ENCODE measurements at places on chromosomes 13 and 19.

- DNase-seq, result no peak
Measured at GRCh38 chr19:13742756-13743155, 21.6 kb upstream of the MRI1 start.

DNA sequence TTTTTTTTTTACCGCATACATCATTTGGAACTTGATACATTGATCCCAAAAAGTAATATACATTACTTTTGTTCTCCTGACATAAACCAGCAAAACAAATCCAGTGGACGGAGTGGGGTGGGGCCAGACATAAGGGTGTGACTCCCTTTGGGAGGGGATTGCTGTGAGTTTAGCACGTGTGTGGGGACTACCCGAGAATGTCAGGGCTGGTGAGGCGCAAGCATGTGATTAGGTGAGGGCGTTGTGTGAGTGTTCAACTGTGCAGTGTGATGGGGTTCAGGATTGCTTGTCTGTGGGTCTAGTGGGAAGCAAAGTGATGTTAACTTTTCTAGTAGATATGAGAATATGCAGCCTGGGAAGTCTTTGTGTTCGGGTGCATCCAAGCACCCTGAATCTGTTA lies 468.0 kb downstream of the TSHZ3 start:
- no peak for DNase-seq

DNA sequence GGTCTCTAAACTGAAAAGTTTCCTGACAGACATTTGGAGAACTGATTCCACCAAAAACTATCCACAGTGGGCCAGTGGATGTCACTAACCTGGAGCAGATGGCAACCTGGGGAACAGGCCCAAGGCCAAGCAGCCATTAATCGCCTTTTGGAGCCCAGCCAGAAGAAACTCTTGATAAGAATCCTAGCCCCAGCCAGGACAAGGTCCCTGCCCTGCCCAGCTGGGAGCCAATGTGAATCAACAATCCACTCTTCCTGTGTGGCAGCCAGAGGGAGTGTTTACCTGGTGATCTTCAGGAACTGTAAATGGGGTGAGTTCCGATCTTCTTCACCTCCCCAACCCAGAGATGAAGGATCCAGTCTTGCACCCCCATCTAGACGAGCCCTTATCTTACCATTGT lies 14.5 kb upstream of the IGSF23 start:
- no peak for DNase-seq

GRCh38 chr13:68173111-68173510 lies 943.0 kb upstream of the PCDH9 start:
- DNase-seq, result no peak

DNA sequence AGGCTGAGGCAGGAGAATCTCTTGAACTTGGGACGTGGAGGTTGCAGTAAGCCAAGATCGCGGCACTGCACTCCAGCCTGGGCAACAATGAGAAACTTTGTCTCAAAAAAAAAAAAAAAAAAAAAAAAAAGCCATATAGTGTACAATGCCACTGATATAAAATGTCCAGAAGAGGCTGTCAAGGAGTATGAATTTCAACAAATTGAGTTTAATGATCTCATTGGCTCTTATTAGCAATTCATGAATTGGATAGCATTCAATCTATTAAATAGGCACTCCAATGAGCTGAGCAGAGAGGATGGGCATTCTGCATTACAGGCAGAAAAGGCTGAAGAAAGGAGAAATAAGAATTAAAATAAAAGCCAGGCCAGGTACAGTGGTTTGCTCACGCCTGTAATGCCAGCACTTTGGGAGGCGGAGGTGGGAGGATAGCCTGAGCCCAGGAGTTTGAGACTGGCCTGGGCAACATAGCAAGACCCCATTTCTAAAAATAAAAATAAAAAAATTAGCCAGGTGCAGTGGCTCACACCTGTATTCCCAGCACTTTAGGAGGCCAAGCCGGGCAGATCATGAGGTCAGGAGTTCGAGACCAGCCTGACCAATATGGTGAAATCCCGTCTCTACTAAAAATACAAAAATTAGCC lies 757 bp upstream of the LMNB2 start:
- no peak for DNase-seq

DNA sequence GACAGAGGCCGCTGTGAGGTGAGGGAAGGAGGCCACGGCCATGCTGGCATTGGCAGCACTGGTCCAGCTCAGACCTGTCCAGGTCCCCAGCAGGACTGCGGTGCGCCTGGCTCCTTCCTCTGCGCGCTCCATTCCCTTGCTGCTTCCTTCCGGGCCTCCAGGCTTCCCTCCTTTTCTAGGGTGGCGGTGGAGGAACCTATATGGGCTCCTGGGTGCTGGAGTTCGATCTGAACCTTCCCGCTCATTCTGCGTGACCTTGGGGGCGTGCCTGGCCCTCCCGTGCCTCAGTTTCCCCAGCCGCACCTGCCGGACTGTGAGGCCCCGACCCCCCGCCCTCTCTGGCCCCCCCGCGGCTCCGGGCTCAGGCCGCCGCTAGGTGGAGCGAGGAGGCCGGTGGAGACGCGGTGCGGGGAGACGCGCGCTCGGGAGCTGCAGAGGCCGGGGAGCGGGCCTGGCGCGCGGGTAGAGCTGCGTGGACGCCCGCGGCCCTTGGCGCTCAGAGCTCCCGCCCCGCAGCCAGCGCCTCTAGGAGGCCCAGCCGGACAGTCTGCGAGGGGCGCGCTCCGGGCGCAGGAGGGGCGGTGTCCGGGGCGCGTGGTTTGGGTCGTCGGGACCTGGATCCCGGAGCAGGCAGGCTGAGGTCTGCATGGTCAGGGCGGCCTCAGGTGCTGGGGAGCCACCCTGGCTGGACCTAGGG lies 29.9 kb downstream of the EFNA2 start:
- no peak for DNase-seq

DNA sequence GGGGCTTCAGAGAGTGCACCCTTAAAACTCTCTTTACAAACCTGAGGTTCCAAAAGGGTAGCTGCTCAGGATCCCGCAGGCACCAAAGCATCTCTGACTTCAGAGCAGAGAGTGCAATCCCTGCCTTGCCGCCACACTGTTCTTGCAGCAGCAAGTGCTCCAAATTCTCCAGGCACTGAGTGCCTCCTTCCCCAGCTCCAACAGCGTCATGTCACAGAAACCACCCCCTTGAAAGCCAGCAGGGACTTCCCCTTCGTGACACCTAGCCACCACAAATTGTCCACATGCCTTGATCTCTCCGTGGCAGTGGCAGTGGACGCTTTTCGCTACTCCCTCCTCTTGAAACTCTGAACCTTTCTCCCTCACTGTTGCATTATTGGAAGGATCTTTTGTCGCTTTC lies 39.9 kb downstream of the MBNL2 start:
- DNase-seq, result no peak

- no peak for DNase-seq
Measured at GRCh38 chr13:45863709-45864590, 12.4 kb upstream of the SIAH3 start.

- no peak for DNase-seq
Measured at GRCh38 chr19:1237027-1237659, 662 bp downstream of the CBARP start.

DNA sequence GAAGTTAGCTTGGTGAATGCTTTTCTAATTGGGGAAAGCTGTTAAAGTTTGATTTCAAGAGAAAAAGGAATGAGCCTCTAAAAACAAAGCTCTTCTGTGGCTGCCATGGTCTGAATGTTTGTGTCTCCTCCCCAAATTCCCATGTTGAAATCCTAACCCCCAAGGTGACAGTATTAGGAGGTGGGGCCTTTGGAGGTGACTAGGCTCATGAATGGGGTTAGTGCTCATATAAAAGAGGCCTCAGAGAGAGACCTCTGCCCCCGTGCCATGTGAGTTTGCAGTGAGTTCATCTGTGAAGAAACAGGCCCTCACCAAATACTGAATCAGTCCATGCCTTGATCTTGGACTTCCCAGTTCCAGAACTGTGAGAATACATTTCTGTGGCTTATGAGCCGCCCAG lies 56.5 kb downstream of the ARHGEF7 start:
- DNase-seq, result no peak

DNA sequence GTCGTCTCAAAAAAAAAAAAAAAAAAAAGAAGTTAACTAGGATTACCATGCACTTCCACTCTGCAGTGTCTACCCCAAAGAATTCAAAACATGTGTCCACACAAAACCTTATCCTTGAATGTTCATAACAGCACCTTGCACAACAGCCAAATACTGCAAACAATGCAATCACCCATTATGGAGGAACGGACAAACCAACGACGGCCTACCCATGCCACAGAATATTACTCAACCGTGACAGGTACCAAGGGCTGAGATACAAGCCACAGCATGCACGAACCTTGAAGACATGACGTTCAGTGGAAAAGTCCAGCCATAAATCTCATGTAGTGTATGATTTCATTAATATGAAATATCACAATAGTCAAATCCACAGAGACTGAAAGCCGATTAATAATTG lies 3.0 kb upstream of the SHISA7 start:
- no peak for DNase-seq

- no peak for DNase-seq
Measured at GRCh38 chr19:54517483-54517882, 14.9 kb downstream of the LAIR2 start.

- DNase-seq, result no peak
Measured at GRCh38 chr13:23613596-23613995, 43.4 kb downstream of the TNFRSF19 start.

GRCh38 chr13:29782798-29783197 lies 67.6 kb downstream of the UBL3 start:
- no peak for DNase-seq

DNA sequence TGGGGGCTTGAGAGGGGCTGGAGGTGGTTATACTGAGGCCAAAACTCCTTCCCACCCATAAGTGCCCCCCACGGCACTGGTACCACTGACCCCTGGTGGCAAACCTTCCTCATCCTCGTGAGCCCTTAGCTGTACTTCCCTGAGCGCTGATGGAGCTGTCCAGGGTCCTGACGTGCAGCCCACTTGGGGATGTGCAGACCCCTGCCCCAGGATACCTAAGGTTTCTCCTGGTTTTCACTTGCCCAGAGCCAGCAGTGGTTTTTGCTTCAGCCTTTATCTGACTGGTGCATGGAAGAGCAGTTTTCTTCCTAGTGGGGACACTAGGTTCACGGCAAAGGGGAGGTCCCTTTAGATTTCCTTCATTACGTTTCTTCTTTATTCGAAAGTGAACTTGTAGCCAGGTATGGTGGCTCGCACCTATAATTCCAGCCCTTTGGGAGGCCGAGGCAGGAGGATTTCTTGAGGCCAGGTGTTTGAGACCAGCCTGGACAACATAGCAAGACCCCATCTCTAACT lies 28.7 kb upstream of the KCTD15 start:
- no peak for DNase-seq

DNA sequence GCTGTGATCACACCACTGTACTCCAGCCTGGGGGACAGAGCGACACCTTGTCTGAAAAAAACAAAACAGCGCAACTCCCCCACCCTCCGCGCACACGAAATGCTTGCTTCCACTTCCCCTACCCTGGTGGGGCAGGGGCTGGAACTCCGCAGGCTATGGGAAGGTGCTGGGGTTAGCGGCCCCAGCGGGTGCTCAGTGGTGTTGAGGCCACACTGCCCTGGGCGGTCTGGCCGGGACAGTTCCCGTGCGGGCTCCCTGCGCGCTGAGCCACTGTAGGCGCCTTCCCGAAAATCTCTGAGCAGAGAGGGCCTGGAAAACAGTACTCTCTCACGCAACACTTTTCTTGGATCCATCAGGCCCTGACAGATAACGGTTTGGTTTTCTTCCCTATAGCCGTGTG lies 1.1 kb upstream of the WTIP start:
- DNase-seq, result no peak

DNA sequence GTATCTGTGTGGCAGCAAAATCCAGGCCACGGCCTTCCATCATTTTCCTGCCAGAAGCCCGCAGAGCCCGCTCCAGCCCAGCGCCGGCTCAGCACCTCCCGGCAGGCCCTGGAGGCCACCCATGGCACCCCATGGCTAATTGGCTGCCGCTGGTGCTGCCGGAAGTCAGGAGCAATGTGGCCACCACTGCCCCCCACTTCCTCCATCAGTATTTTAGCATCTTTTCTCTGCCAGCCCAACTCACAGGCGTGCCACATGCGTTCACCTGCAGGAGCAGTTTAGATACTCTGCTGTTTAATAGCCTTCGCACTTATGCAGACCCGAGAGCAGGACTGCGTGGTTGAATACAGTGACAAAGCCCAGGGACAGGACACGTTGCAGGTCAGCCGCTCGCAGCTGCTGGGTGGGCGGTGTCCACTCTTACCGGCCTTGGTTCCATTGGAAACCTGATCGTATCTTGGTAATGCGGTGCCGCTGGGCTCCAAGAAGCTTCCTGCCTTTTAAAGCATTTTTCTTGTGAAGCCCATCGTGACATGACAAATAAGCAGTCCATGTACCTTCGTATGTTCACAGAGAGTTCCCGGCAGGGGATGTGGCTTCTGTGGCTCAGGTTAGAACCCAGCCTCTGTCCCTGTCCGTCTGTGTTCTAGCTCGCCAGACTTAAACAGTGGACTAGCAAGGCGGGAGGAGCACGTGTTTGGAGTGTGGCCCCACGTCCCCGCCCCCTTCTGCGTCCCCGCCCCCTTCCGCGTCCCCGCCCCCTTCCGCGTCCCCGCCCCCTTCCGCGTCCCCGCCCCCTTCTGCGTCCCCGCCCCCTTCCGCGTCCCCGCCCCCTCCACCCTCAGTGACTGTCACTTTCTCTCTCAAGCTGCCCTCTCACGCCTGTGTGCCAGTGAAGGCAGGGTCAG lies 162.0 kb upstream of the SOX1 start:
- no peak for DNase-seq

DNA sequence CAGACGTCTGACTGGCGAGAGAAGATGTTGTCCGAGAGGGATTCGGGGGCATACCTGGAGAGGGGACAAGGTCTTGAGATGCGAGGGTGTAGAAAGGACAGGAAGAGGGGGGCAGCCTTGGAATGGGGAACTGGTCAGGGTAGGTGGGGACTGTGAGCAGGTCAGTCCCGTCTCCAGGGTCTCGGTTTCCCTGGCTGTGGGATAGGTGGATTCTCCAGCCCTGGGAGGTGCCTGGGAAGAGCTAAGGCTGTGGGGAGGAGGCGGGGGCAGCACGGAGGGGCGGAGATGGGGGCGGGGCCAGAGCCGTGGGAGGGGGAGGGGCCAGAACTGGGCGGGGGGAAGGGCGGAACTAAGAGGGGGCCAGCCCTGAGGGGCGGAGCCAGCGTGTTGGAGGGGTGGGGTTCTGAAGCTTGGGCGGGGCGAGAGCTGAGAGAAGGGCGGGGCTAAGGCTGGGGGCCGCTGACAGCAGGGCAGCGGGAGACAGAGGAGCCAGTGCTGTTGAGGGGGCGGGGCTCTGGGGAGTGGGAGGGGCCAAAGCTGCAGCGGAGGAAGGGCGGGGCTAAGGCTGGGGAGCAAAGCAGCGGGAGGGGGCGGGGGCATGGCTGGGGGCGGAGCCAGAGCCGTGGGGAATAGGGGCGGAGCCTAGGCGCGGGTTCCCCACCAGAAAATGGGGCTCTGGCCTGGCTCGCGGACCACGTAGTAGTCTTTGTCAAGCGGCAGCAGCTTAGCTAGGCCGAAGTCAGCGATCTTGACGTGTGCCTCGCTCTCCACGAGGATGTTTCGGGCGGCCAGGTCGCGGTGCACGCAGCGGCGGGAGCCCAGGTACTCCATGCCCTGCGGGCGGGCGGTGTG lies 9.5 kb upstream of the INSL3 start:
- DNase-seq, result peak; percentile 59

- no peak for DNase-seq
Measured at GRCh38 chr13:33303855-33304597, 18.5 kb upstream of the STARD13 start.

GRCh38 chr19:17385878-17386611 lies 8.0 kb downstream of the CCDC194 start:
- DNase-seq, result no peak

Measured in retinal pigment epithelial cell (primary cell).